Thoracic aorta (tissue), 2 donors: ENCODE measurements at places on chromosomes 5 and 9. TPM values are rescaled to one million over a fixed set of nuclear protein-coding genes. Genes with fewer than 3 reads are reported as not detected.

GRCh38 chr9:95907794-95908193, 32.3 kb downstream of the ERCC6L2 start:
- DNase-seq: no peak

GRCh38 chr5:56757077-56757476, 58.3 kb upstream of the MAP3K1 start:
- no peak for DNase-seq

DNA sequence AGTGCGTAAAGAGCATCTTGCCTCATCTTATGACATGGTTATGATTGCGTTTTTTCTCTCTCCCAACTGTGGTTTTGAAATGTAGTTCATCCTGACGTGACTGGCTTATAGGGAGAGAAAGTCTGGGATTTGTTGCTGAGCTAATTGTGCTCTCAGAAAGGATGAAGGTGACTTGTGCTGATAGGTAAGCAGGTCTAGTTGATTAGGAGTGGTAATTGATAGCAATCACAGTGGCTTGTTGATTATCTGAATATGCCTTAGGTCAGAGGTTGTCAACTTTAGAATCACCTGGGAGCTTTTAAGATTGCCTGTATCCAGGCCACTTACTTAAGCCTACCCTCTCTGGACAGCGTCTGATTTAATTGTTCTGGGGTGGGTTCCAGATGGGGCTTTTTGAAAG, 117.8 kb downstream of the TLE4 start:
- no peak for DNase-seq

- no peak for DNase-seq
Measured at GRCh38 chr5:179436321-179437122, 91.3 kb upstream of the ADAMTS2 start.

HAND1 gene
- not detected for total RNA-seq

SFXN1 gene
- 50.8 TPM for total RNA-seq

DBN1 gene
- total RNA-seq: 132 TPM

ZNF483 gene
- 17.8 TPM for total RNA-seq
